ENCODE measurements at places on chromosomes 2 and 18.
A peak's percentile ranks its signal among the peaks of the same experiment; 100 is the strongest.

DNA sequence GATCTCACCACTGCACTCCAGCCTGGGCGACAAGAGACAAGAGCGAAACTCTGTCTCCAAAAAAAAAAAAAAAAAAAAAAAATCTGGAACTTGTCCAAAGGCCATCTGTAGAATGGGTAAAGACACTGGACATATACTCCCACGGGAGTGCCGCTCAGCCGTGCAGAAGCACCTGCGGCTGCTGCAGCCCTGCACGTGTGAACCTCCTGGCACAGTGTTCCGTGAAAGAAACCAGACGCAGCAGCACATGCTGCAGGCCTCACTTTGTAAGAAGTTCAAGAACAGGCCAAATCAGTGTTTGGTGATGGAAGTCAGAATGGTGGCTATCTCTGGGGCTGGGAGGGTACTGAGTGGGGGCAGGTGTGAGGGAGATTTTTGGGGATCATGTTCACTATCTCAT, 6.5 kb downstream of the CHRND start:
- peak; percentile 17 for DNase-seq

GRCh38 chr2:64090264-64090663, 54.0 kb downstream of the PELI1 start:
- no peak for DNase-seq

GRCh38 chr2:158497486-158497885, 40.7 kb downstream of the PKP4 start:
- no peak for DNase-seq

- DNase-seq, result no peak
Observed at GRCh38 chr18:39424261-39424660, 1858.7 kb upstream of the CELF4 start.

- no peak for DNase-seq
Observed at GRCh38 chr2:164757934-164758695, 83.5 kb downstream of the COBLL1 start.

GRCh38 chr2:46798998-46799698, 116.5 kb downstream of the MCFD2 start:
- no peak for DNase-seq

- DNase-seq, result no peak
Observed at GRCh38 chr2:68861330-68861729, 9.9 kb downstream of the BMP10 start.

GRCh38 chr2:126774290-126774689, 118.3 kb downstream of the GYPC start:
- peak; percentile 32 for DNase-seq

DNA sequence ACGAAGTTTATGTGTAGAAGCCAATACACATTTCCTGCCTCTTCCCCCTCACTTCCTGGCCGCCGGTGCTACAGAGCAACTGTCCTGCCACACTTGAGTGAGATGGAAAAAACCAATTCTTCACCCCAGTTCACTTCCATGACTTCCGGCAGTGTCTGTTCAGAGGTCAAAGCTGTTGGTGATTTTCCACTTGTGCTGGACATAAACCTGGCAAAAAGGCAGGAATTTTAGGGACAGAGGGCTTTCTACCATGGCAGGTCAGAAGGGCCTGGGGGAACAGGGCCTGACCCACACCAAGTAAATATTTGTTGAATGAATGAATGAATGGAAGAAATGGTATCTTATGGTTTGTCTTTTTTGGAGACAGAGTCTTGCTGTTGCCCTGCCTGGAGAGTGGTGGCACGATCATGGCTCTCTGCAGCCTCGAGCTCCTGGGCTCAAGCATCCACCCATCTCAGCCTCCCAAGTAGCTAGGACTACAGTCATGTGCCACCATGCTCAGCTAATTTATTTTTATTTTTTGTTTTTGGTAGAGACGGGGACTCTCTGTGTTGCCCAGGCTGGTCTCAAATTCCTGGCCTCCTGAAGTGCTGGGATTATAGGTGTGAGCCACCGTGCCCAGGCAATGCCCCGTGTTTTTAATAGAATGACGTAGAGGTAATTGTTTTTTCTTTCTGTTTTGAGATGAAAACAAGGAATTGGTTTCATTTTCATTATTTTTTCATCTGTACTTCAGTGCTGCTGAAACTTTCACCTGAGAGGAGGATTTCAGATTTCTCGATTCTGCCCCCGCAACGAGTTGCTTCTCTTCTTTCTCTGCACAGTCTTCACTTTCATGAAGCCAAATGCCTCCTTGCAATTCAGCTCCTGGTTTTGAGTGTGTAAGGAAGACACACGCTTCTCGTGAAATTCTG, 48.0 kb upstream of the LPIN2 start:
- DNase-seq, result no peak

DNA sequence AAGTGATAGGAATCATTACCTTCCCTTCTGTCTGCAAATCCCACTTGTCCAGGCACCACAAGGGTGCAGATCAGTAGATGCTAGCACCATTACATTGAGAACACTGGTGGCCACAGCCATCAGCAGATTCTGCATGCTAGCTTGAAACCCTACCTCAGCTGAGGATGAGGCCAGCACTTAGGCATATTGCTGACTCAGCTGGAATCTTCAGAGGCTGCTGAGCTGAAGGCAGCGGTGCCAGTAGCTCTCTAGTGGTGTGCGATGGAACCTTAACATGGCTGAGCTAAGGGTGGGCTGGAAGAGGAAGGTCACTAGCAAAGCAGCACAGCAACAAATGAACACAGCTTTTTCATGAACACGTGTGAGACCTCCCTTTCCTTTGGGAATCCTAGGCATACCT, 19.0 kb upstream of the CPO start:
- DNase-seq, result no peak

DNA sequence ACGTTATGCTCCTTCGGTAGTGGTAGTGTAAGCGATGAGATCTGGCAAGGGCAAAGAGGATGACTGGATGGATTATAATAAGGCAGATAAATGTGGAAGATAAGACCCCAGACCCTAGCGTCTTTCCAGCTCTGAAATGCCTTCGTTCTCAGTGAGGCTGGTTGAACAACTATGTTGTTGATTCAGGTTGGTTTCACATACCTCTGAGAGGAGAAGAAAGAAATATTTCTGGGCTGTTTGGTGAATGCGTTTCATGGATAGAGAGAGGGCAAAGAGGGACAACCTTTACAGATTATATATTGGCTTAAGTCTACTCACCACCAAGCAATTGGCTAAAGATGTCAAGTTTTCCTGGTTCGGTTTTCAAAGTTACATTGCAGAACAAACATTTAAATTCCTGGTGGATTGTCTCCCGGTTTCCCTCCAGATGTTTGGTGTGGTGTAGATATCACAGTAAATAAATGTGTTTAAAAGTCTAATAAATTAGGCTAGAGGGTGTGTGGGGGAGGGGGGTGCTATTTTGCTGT, 190.1 kb upstream of the GLI2 start:
- no peak for DNase-seq

GRCh38 chr2:159904959-159905305, 106.9 kb upstream of the CD302 start:
- peak; percentile 61 for DNase-seq

GRCh38 chr2:232439758-232440135, 16.2 kb upstream of the ALPI start:
- DNase-seq, result no peak

- no peak for DNase-seq
Observed at GRCh38 chr2:206535260-206535986, 92.1 kb downstream of the ADAM23 start.

- no peak for DNase-seq
Observed at GRCh38 chr18:13998571-13998970, 83.2 kb upstream of the MC2R start.
